ENCODE measurements at places on chromosomes 7 and 10. TPM values are rescaled to one million over a fixed set of nuclear protein-coding genes. Genes with fewer than 3 reads are reported as not detected.

DNA sequence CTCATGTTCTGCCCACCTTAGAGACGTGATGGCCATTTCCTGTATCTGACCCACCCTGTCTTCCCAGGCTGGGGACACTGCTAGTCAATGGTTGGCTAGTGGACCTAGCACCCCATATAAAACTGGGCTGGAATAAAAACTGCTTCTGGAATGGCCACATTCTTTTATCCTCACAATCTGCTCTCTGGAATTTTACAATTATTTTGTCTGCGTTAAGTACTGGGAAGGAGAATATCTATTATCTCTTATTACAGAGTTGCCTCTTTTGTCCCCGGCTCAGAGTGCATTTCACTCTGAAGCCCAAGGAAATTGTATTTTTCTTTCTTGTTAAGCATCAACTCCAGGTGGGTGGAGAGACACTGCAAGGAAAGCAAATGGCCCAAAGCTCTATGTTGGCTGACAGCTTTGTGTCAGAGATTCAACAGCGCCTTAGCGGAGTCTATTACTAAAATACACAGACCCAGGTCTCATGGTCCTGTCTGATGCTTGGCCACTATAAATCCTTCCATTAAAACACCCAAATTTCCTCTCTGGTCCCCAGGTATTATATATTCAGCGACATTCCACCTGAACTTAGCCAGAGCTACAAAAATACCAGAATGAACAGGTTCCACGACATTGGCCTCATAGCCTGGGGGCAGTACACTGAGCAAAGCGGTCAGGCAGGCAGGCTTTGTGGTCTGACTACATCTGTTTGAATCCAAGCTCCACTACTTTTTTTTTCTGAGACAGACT is 121.7 kb downstream of the PRPF18 start:
- H3K4me1 ChIP-seq, result peaks cover 36% of the 10 kb centered on the region
- DNase-seq, result no peak
- peak overlapping the region; percentile 76 for H3K4me3 ChIP-seq
- H3K36me3 ChIP-seq, result no peaks in the 10 kb centered on the region
- H3K27me3 ChIP-seq, result peaks cover 10% of the 10 kb centered on the region

DNA sequence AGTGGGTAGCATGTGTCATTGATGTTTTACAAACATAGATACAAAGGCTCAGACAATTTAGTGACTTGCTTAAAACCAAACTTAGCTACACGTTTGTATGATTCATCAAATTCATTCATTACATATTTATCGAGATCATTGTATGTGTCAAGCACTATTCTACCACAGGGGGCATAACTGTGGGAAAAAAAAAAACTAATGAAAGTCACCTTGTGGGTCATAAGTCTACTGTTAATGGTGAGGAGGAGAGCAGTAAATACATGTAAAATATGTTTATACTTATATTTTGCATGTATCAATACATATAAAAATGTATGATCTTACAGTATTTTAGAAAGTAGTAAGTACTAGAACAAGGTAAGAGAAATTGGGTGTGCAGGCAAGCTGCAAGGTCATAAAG is 933.8 kb downstream of the IPMK start:
- DNase-seq, result no peak
- H3K4me3 ChIP-seq, result no peak overlapping the region
- H3K36me3 ChIP-seq, result no peaks in the 10 kb centered on the region
- H3K27ac ChIP-seq, result no peak overlapping the region

GRCh38 chr7:77783545-77783944 is 14.7 kb downstream of the TMEM60 start:
- peaks cover 39% of the 10 kb centered on the region for H3K36me3 ChIP-seq
- H3K27me3 ChIP-seq, result no peaks in the 10 kb centered on the region
- H3K4me3 ChIP-seq, result no peak overlapping the region
- peak overlapping the region; percentile 18 for H3K27ac ChIP-seq

GRCh38 chr7:28005847-28006231 is 174.8 kb downstream of the JAZF1 start:
- peaks cover 58% of the 10 kb centered on the region for H3K4me1 ChIP-seq
- peaks cover 14% of the 10 kb centered on the region for H3K36me3 ChIP-seq
- H3K27ac ChIP-seq, result no peak overlapping the region
- DNase-seq, result no peak
- H3K4me3 ChIP-seq, result no peak overlapping the region
- no peaks in the 10 kb centered on the region for H3K27me3 ChIP-seq

DNA sequence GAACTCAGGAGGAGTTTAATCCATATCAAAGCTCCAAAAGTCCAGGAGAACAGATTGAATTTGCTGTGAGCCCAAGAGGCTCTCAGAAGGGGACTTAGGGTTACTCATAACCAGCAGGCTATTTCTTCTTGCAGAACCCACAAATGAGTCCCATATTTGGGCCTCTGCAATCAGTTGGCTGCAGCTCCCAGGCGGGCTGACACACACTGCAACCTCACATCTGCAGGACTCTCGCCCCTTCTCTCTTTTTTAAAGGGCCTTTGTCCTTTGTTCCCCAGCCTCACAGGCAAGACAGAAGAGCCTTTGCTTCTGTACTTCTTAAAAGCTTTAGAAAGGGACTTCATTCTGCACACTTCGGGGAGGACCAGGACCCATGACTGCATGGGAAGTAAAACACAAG is 26.7 kb downstream of the CREB3L2 start:
- no peaks in the 10 kb centered on the region for H3K27me3 ChIP-seq
- H3K4me1 ChIP-seq, result peaks cover 7% of the 10 kb centered on the region
- H3K36me3 ChIP-seq, result no peaks in the 10 kb centered on the region
- H3K4me3 ChIP-seq, result no peak overlapping the region
- no peak for DNase-seq
- H3K27ac ChIP-seq, result no peak overlapping the region

DNA sequence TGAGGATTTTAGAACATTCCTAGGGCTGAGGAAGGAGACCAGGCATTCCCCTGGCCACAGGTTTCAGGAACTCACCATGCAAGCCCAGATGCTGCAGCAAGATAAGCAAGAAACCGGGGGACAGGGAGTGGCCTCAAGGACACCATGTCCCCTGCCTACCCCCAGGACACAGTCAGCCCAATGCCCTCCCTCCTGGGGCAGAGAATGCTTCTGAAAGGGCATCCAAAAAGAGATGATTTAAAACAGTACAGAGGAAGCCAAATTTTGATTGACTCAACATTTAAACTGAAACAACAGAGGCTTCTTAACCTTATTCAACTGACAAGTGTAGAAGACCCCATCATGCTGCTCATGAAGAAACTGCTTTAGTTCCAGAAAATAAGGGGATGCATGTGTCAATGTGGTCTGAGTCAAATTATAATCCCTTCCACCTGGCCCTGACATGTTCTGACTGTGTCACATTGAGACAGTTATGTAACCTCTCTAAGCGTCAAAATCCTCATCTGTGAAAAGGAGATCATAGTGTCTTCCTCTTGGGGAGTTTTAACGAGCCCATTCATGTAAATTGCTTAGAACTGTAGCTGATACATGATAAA is 60.0 kb downstream of the ICA1 start:
- no peak overlapping the region for H3K4me3 ChIP-seq
- no peaks in the 10 kb centered on the region for H3K36me3 ChIP-seq
- DNase-seq, result no peak
- H3K27me3 ChIP-seq, result peaks cover 2% of the 10 kb centered on the region

DNA sequence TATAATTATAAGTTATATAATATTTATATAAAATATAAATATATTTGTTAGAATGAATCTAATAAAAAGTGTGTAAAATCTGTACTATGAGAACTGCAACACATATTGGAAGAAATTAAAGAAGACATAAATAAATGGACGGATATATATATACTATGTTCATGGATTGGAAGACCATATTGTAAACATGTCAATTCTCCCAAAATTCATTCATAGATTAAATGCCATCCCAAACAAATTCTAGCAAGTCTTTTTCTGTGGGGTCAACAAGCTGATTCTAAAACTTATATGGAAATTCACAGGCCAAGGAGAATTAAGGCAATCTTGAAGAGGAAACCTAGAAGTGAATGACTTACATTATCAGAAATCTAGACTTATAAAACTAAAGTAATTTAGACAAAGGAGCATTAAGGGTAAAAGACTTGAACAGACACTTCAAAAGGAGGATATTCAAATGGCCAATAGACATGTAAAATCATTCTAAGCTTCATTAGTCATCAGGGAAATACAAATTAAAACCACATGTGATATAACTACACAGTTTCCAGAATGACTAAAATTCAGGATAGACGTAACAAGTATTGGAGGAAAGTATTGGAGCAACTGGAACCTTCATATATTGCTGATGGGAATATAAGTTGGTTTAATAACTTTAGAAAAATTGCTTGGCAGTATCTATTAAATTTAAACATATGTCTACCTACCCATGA is 225.9 kb downstream of the EMX2 start:
- H3K4me1 ChIP-seq, result no peaks in the 10 kb centered on the region
- H3K27ac ChIP-seq, result no peak overlapping the region
- peaks cover 4% of the 10 kb centered on the region for H3K27me3 ChIP-seq
- no peak overlapping the region for H3K4me3 ChIP-seq
- no peak for DNase-seq

Gene LCOR
- total RNA-seq, result 42.8 TPM

DNA sequence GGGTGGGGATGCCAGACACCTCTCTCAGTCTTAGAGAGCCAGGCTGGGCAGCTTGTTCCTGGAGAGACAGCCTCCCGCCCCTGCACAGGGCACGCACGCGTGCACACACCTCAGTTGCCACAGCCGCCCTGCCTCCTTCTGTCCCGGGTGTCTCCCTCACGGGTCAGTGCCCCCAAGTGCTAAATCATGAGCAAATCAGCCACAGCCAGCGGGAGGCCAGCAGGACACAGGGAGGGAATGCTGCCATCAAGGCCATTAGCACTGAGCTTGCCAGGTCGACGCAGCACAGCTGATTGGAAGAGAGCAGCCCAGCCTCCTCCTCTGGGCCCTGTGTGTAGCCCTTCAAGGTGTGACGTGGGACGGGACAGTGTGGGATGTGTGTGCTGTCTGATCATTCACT is 130.4 kb downstream of the CDH23 start:
- H3K36me3 ChIP-seq, result no peaks in the 10 kb centered on the region
- peaks cover 10% of the 10 kb centered on the region for H3K27me3 ChIP-seq
- H3K27ac ChIP-seq, result no peak overlapping the region
- no peaks in the 10 kb centered on the region for H3K4me1 ChIP-seq
- no peak overlapping the region for H3K4me3 ChIP-seq

Gene TMEM184A
- total RNA-seq, result not detected

Gene MDH2
- total RNA-seq, result 125 TPM

DNA sequence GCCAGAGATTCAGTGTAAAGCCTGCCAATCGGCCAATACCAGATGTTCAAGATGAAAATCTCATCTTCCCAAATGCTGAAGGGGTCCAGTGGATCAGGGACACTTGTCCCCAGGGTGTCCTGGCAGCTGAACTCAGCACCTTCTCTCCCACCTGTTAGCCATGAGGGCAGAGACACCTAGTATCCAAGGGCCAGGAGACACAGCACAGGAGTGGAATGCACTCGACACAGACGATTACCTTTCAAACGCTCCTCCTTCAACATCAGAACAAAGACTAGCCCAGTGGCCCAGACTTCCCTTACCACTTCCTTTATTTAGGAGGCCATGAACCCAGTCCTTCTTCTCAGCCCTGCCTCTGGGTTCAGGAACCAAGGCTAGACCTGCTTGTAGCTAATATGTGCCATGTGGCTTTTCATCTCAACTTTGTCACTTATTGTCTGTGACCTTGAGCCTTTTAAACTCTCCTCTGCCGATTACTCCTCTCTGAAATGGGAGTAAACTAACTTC is 180.3 kb upstream of the PLXNA4 start:
- no peaks in the 10 kb centered on the region for H3K27me3 ChIP-seq
- no peaks in the 10 kb centered on the region for H3K4me1 ChIP-seq
- H3K36me3 ChIP-seq, result no peaks in the 10 kb centered on the region
- DNase-seq, result no peak
- no peak overlapping the region for H3K4me3 ChIP-seq

Gene LIPJ
- 0.07 TPM for total RNA-seq

Gene HOGA1
- total RNA-seq, result not detected

Gene TSPAN33
- total RNA-seq, result 332 TPM

DNA sequence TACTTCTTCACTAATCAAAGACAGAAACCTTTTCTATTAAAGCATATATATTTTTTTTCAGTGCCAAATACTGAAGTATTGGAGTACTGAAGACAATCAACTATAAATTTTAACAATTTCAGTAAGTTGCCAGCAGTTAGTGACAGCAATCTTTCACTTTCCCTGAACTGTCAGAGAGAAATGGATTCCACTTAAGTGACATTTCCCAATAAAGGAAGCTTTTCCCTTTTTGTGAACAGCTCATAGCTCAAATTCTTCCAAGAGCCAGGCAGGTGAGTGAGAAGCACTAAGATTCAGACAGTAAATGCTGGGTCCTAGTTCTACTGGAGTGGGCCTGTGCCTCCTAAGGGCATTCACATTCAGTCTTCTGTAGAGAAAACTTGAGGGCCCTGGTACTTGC is 142.0 kb downstream of the SRPK2 start:
- no peaks in the 10 kb centered on the region for H3K36me3 ChIP-seq
- peaks cover 23% of the 10 kb centered on the region for H3K4me1 ChIP-seq
- no peak overlapping the region for H3K4me3 ChIP-seq
- no peaks in the 10 kb centered on the region for H3K27me3 ChIP-seq
- H3K27ac ChIP-seq, result no peak overlapping the region
- no peak for DNase-seq

- no peak overlapping the region for H3K4me3 ChIP-seq
- H3K36me3 ChIP-seq, result no peaks in the 10 kb centered on the region
- H3K27me3 ChIP-seq, result peaks cover 33% of the 10 kb centered on the region
- no peaks in the 10 kb centered on the region for H3K4me1 ChIP-seq
- no peak overlapping the region for H3K27ac ChIP-seq
- no peak for DNase-seq
These were observed 10.6 kb upstream of the LYZL2 start for GRCh38 chr10:30639946-30640786.

- H3K4me1 ChIP-seq, result no peaks in the 10 kb centered on the region
- no peak for DNase-seq
- H3K27me3 ChIP-seq, result no peaks in the 10 kb centered on the region
- H3K36me3 ChIP-seq, result no peaks in the 10 kb centered on the region
These were observed 76.1 kb downstream of the BICC1 start for GRCh38 chr10:58588673-58589265.

DNA sequence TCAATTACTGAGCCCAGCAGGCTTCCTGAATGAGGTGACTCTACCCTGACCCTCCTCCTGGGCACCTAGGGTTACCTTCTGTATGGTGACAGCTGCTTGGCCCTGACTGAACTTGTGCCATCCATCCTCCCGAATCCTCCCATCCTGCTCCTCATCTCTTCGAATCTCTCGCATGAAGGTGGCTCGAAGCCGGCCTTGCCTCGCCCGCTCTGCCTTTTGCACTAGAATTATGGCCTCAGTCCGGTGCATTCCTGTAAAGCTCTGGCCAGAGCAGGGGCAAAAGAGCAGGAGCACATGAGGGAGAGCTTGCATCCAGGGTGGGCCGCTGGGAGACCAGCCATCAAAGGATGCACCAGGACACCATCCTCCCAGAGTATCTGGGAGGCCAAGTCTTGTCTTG is 7.5 kb downstream of the H2BK1 start:
- no peak overlapping the region for H3K27ac ChIP-seq
- no peak overlapping the region for H3K4me3 ChIP-seq
- DNase-seq, result no peak
- H3K4me1 ChIP-seq, result no peaks in the 10 kb centered on the region

Gene PNLIPRP1
- not detected for total RNA-seq

Gene CPA2
- not detected for total RNA-seq

Gene PLAC9
- not detected for total RNA-seq

Gene SOSTDC1
- not detected for total RNA-seq

Measured in activated B cell treated with CpG ODN at 0.5 μM for 24 hours (primary cell).